ENCODE measurements at places on chromosomes 1 and 21. TPM values are rescaled to one million over a fixed set of nuclear protein-coding genes. Genes with fewer than 3 reads are reported as not detected.

GRCh38 chr1:186152227-186152619, 222.8 kb downstream of the TPR start:
- no peak for DNase-seq

GRCh38 chr1:226990133-226990716, 50.1 kb downstream of the COQ8A start:
- DNase-seq: no peak

DNA sequence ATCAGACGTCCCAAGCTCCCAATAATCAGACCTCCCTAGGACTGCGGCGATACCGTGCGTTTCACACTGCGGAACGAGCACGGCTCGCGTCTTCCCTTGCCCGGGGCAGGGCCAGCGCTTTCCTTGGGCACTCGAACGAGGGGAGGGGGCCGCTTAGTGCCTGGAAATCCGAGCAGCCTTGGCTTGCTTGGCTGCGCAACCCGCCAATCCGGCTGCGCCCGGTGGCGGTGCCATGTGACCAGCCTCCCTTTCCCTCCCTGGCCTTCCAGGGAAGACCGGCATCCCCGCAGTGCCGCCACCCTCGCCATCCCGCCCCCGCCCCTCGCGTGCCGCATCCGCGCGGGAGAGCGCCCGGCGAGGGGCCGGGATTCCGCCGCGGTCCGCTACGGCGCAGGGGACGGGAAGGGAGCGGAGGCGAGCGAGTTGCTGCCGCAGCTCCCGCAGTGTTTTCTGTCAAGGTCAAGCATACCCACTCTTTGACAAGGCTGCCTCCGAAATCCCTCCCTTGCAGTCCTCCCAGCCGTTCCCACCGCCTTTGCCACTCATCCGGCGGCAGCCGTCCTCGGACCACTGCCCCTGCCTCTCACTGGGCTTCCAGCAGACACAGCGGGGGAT, 8.3 kb upstream of the RNF19B start:
- no peak for DNase-seq

- DNase-seq: no peak
Observed at GRCh38 chr1:40625476-40626382, 39.8 kb downstream of the RIMS3 start.

- DNase-seq: no peak
Observed at GRCh38 chr1:24909388-24909898, 20.6 kb downstream of the RUNX3 start.

- DNase-seq: no peak
Observed at GRCh38 chr1:151816548-151817352, 11.5 kb upstream of the LINGO4 start.

GRCh38 chr21:45504516-45505415, 37.5 kb downstream of the SLC19A1 start:
- no peak for DNase-seq

DNA sequence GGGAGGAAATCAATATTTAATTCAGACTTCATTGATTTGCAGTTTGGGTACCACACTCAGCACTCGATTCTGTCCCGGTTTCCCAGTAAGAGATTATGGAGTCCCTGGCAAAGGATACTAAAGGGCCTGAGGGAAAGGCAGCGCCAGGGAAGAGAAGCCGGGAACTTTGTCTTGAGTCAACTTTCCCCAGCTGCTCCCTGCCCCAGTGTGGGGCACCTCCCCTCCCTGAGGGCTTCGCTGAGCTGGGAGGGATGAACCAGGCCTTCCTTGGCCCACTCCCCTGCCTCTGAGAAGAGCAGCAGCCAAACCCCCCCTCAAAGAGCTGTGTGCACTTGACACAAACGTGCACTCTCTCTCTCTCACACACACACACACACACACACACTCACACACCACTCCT, 32.6 kb downstream of the OPTC start:
- DNase-seq: no peak

DNA sequence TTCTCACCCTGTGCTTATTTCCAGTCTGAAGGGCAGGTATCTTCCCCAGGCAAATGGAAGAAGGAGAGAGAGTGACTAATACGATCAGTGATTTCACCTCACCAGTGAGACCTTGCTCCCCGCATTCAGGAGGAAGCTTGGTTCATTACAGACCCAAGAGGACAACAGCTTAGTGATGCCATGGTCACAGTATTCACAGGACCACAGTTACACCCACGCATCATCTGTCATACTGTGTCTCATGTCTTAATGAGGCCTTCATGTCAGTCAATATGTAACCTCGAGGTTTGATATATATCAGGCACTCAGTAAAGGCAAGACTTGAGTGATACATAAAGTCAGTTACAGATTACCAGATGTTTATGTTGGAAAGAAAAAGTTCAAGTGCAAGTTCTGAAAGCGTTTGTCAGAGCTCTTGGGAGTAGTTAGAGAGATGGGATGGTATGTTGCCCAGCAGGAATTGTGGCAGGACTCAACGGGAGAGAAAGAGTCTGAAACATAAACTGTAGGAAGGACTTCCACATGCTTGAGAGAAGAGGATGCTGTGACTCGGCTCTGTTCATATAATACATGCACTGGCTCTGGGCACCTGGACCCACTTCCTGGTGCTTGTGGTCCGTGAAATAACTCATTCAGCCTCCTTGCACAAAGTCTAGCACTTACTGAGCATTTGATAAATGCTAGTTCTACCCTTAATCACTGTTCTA, 33.3 kb downstream of the GNPAT start:
- no peak for DNase-seq

DNA sequence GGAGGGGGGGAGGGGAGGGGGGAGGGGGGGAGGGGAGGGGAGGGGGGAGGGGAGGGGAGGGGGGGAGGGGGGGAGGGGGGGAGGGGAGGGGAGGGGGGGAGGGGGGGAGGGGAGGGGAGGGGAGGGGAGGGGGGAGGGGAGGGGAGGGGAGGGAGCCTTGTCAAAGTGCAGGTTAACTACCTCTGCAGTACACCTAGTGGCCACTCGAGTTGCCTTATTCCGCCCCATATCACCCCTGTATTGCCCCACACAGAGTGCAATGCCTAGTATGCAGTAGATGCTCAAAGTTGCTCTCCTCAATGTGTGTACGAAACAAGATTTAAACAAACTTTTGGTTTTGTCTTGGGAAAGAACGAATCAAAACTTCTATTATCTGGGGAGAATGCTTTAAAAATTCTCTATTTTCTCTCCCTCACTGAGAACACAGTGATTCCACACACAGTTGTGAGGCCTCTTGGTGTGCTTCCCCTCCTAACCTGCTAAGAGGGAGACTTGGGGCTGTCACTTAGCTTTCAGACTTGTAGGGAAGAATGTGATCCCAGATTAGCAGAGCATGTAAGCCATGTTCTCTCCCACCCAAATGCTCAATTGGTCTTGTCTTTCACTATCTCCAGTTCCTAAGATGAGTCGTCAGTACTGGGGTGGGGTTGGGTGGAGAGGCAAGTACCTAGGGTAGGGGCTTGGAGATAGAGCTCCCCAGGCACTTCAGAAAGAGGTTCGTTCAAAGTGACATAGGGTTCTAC, 79.7 kb upstream of the MAP10 start:
- no peak for DNase-seq

DNA sequence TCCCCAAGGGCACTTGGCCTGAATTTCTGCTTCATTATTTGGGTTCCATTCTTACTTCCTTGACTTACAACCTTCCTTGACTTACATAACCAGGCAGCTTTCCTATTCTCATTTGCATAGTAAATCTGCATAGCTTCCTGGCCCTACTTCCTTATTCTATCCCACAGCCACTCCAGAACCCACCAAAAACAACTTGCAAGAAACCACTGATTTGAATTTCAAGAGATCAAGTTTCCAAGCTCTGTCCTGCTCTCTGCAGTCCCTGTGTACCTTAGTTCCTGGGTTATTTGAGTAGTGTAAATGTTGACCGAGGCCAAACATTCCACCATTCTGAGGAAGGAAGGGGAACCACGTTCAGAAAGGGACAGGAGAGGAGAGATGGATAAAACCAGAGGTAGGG, 603.3 kb downstream of the PTPRC start:
- peak; percentile 5 for DNase-seq

DNA sequence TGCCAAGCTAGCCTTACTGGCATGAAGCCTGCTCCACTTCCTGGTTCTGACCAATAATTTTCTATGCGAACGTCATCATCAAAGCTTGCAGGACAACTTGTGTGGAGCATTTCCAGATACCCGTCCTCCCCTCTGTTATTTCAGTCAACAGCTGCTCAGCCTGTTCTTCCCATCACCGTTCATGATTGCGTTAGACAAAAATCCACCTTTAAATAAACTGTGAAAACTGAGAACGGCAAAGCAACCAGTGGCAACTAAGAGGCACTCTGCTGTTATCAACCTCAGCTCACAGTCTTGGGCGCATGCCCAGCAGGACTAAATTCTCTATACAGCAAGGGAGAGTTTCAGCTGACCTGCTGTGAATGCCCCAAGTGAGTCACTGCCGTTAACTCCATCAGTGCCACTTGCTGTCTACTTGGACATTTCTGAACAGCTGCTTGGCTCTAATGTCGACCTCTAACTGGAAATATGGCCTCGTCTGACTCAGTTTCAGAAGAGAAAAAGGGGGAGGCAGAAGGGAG, 207.4 kb upstream of the RUNX1 start:
- DNase-seq: no peak

- DNase-seq: no peak
Observed at GRCh38 chr1:241641773-241642592, 1.8 kb upstream of the CHML start.

GRCh38 chr1:44419901-44420300, 14.8 kb downstream of the RNF220 start:
- DNase-seq: no peak

- no peak for DNase-seq
Observed at GRCh38 chr1:159800177-159800930, 1.8 kb upstream of the FCRL6 start.

DNA sequence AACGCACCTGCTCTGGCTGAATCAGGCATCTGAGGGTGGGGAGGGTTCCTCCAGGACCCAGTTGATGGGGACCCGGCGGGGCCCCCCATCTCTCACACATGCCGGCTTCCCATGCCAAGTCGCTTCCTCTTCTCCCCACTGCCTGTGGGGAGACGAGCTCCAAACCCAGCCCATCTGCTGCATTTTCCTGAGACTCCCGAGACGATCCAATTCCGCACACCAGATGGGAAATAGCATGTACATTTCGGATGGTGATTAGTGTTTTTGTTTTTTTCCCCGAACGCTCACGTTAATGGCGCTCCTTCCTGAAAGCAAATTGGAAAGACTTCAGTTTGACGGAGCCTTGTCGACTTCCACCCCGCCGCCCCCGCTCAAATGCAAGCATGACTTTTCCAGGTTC, 13.2 kb upstream of the GRIK3 start:
- DNase-seq: no peak

Gene SPRR2A
- total RNA-seq: not detected

Gene IGSF3
- not detected for total RNA-seq

Gene FCRL5
- 44.8 TPM for total RNA-seq
